ENCODE measurements at places on chromosomes 11 and 22. TPM values are rescaled to one million over a fixed set of nuclear protein-coding genes. Genes with fewer than 3 reads are reported as not detected.

The HSPB2 gene
- 32.5 TPM for polyA plus RNA-seq

The PRR5 gene
- 28.2 TPM for polyA plus RNA-seq

The KCNJ1 gene
- not detected for polyA plus RNA-seq

The EXPH5 gene
- polyA plus RNA-seq = 0.12 TPM

The ATG13 gene
- 63.3 TPM for polyA plus RNA-seq

The MYBPC3 gene
- 0.68 TPM for polyA plus RNA-seq

The OR52A5 gene
- not detected for polyA plus RNA-seq

The MS4A1 gene
- polyA plus RNA-seq = 2.0 TPM

The FAM168A gene
- polyA plus RNA-seq = 11.1 TPM

The TP53I11 gene
- 51.9 TPM for polyA plus RNA-seq

The CNGA4 gene
- polyA plus RNA-seq = 0.13 TPM

The DEFB131B gene
- polyA plus RNA-seq = not detected

The MAP6 gene
- polyA plus RNA-seq = 1.8 TPM

The MRGPRX4 gene
- not detected for polyA plus RNA-seq

The SERPING1 gene
- polyA plus RNA-seq = 163 TPM

The OOSP4A gene
- polyA plus RNA-seq = not detected

The ELMOD1 gene
- polyA plus RNA-seq = 0.19 TPM

The CHST1 gene
- 1.5 TPM for polyA plus RNA-seq

The MPZL2 gene
- polyA plus RNA-seq = 6.9 TPM

The LINC01488 gene
- not detected for polyA plus RNA-seq

The CCDC157 gene
- 1.5 TPM for polyA plus RNA-seq

The RAB3IL1 gene
- 44.5 TPM for polyA plus RNA-seq

The TNNT3 gene
- 2.2 TPM for polyA plus RNA-seq

The HEPN1 gene
- 2.3 TPM for polyA plus RNA-seq
